T-helper 17 cell (primary cell): ENCODE measurements at places on chromosomes 11 and 22. TPM values are rescaled to one million over a fixed set of nuclear protein-coding genes. Genes with fewer than 3 reads are reported as not detected.

GRCh38 chr22:35904336-35904692 lies 124.3 kb downstream of the RBFOX2 start:
- DNase-seq = no peak

- no peak for DNase-seq
Measured at GRCh38 chr11:113001709-113002108, 40.5 kb downstream of the NCAM1 start.

- no peak for DNase-seq
Measured at GRCh38 chr11:100141201-100141600, 545.9 kb upstream of the ARHGAP42 start.

DNA sequence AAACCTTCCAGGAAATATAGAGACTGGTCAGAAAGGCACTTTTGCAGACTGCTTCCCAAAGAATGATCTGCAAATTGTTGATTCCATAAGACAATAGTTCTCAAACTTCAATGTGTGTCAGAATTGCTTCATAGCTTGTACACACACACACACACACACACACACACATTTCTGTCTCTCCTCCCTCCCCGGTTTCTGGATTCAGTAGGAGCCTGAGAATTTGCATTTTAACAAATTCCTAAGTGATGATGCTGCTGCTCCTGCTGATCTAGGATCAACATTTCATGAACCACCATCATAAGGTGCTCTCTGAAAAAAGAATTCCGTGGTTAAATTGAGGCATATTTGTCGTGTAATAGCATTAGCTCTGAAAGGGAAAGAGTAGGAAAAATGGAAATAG lies 35.3 kb upstream of the FZD4 start:
- no peak for DNase-seq

DNA sequence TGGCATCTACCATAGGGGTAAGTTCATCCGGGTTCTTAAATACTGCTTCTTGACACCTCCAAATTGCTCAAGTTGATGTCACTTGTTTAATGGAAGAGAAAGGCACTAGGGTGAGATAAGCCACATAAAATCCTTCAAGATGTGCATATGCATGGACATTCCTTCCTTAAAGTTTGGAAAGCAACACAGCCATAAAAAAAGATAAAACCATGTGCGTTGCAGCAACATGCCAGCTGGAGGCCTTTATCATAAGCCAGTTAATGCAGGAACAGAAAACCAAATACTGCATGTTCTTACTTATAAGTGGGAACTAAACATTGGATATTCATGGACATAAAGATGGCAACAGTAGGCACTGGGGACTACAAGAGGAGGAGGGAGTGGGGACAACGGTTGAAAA lies 8.0 kb upstream of the IL18BP start:
- DNase-seq = no peak

DNA sequence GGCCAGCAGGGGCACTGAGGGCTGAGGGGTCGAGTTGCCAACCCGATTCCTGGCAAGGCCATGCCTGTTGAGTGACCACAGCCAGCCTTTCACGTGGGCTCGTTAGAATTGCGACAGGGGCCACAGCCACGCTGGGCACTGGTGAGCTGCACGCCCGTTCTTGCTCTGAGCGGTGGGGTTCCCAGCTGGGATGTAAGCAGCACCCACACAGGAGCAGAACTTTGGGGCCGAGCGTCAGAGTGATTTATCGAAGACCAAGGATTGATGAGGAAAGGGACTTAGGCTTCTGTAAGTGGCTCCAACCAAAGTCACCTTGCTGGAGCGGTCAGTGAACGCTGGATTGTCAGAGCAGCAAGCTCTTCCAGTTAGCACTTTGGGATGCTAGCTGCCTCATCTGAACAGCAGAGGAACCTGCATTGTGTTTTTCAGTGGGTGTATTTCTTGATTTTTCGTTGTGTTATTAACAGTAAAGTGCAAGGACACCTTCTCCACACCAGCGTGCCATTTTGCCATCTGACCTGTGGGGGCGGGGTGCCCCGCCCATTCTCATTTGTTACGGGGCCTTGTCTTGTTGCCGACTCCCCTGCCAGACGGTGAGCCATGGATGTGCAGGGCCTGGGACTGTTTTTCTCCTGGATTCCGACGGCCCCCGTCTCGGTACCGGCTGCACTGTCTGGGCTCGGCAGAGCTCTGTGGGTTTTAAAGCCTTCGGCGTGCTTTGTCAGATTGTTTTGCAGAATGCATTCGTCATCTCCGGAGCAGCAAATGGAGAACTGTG lies 202.5 kb downstream of the TBC1D22A start:
- DNase-seq = no peak

Gene HTR3A
- total RNA-seq = not detected
